Cardiac muscle cell (in vitro differentiated cells and primary cell): ENCODE measurements at places on chromosomes 1 and 21.

GRCh38 chr1:153352523-153352922 lies 3.9 kb upstream of the PGLYRP4 start:
- peak; percentile 81 for DNase-seq

GRCh38 chr1:8017495-8018197 lies 8.5 kb downstream of the ERRFI1 start:
- DNase-seq = peak; percentile 14

DNA sequence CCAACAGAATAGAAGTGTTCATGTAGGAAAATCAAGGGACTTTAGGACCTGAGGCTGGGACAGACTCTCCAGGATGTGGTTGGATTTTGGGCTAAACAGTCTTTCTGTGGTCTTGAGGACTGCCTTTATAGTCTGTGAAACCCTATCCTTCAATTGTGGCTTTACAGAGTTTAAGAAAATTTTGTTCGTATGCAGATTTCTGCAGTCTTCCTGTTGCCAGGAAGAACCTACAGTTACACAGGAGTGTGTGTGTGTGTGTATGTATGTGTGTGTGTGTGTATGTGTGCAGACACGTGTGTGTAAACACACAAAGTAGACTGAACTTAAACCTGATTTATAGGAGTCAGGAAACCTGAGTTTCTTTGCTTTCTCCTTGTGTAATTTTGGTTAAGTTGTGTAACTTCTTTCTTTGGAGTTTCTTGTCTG lies 22.8 kb downstream of the NEK7 start:
- DNase-seq = peak; percentile 48

DNA sequence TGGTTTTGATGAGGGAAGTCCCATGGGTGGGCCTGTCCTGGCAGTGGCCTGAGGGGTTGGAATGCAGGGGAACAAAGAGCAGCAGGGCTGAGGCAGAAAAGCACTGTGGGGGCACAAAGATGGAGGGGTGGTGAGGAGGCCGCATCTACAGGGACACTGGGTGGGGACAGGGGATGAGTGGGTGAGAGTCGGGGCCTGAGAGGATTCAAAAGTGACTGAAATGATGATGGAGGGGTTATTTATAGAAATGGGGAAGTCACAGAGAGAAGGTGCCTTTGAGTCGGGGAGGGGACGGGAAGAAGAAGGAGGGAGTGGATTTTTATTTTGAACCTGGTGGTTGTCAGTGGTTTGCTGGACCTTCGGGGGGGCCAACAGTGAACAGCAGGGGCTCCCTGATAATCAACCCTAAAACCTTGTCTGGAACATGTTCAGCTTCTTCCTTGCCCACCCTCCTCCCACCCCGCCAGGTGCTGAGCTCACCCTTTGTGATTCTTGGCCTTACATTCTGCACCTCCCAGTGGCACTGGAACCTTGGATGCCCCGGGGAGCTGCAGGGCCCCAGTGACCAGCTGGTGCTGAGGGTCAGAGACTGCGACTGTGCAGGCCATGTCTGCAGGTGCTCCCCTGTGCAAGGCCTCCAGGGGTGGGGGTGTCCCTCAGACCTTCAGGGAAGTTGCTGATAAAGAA lies 42.9 kb downstream of the IER5 start:
- DNase-seq = no peak

- DNase-seq = peak; percentile 91
These were observed 46.9 kb upstream of the LIN9 start for GRCh38 chr1:226355669-226356551.

GRCh38 chr1:118253053-118253915 lies 68.3 kb upstream of the SPAG17 start:
- peak; percentile 3 for DNase-seq

DNA sequence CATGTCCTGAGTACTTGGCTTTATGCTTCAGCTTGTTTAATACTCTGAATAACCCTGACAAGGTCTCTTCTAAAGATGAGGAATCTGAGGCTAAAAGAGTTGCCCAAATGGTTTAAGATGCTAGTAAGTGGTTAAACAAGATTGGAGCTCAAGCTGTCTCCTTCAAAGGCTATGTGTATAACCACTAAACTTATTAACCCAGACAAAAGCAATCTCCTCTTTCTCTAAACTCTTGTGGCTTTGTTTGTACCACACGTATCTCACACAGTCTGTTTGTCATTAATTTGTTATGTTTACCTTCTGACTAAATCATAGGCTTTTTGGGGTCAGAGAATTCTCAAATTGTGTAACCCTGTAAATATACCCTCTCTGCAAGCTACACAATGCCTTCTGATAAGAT lies 89.9 kb downstream of the HMCN1 start:
- no peak for DNase-seq

- no peak for DNase-seq
These were observed 12.3 kb upstream of the ALPL start for GRCh38 chr1:21496886-21497285.

- DNase-seq = no peak
These were observed 1.5 kb upstream of the S100A14 start for GRCh38 chr1:153617663-153618062.

DNA sequence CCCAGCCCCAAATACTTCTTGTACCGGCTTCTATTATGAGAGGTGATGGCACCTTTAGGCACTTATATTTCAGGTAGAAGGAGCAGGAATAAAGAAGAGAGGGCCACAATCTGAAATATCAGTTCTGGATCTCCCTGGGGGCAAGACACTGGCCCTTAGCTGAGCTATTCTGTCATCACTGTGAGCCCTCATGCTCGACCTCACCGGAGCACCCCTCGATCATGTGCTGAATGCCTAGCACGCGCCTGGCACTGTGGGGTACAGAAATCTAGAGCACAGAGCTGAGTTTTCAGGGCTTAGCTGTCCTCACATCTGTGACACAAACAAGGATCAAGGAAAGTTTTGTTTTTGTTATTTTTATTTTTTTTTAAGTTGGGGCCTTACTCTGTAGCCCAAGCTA lies 7.6 kb upstream of the MX1 start:
- no peak for DNase-seq

- DNase-seq = peak; percentile 70
These were observed 2.5 kb upstream of the OLFML3 start for GRCh38 chr1:113976609-113977278.

DNA sequence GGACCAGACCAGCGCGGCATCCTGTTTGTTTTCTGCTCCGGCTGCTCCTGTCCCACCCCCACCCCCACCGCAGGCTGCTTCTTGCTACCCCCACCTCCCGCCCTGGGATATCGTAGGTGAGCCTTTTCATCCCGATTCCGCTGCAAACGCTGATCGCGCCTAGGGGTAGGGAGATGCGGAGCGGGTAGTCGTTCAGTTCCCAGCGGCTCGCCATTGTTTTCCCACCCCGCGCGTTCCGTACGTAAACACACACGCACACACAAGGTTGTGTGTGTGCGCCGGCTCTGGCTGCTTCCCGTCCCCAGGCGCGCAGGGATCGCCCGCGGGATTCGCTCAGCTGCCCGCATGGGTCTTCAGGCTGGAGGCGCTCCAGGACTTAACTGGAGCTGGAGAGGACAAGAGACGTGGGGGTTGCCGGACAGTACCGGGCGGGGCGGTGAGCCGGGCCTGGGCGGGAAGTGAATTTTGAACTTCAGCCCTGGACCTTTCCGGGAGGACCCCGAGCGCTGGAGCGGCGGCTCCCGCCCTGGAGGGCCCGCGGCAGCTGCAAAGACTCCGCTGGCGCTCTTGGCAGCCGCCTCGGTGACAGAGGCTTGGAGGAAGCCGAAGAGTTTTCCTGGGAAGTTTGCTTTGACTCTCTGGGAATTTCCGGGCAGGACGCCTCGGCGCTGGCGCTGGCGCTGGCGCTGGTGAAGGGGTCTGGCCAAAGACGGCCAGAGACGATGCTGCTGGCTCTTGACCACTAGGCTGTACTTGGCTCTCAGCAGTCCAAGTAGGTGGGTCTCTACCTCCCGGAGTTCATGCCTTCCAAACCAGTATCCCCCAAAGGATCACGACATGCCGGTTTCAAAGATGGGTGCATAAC lies 1.6 kb downstream of the SOX13 start:
- DNase-seq = peak; percentile 88

- no peak for DNase-seq
These were observed 170.5 kb upstream of the FGGY start for GRCh38 chr1:59126366-59126765.

DNA sequence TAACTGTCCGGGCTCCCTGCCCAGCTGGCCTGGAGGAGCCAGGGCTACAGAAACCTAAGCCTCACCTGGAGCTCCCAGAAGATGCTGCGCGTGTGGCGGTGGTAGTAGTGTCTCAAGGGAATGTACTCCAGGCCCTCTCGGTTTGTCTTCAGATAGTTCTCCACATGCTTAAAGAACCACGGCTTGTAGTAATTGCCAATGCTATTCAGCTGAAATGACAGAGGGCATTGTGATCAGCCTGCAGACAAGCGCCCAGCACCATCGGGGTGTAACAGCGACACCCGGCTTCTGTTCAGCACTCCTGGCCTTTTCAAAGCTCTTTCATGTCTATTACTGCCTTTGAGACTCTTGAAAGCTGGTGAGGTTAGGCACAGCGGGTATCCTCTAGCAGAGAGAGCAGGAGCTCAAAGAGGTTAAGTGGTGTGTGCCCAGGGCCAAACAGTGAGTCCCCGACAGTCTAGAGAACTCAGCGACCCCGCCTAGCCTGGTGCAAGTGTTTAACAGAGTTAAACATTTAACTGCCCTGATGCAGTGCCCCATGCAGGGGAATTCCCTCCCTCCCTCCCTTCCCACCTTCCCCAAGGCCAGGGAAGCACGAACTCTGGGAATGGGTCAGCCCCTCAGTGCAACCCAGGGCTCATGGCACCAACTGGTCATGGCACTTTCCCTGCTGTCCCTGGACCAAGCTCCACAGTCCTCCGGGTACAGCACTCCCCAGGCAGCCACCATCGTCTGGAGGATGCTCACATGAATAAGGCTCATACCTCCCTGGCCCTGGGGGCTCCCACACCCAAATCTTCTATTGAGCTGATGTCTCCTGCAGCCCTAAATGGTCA lies 21.5 kb downstream of the DHCR24 start:
- DNase-seq = no peak

DNA sequence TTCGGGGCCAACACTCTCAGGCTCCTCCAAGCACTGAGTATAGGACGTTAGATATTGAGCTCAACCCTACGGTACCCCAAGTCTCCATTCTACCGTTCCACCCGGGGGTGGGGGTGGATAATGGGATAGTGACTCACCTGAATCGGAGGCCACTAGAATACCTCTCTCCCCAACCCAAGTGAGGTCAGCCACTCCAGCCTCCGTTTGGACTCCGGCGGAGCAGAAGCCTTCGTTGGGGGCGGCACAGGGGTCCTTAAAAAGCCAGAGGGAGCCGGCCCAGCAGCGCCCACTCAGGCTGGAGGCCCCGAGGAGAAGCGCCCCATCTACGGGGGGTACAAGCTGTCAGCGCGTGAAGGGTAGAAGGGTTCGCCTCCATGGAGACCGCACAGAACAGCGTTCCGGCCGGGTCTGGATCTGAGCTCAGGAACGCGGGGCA lies 556 bp downstream of the WDR77 start:
- no peak for DNase-seq

DNA sequence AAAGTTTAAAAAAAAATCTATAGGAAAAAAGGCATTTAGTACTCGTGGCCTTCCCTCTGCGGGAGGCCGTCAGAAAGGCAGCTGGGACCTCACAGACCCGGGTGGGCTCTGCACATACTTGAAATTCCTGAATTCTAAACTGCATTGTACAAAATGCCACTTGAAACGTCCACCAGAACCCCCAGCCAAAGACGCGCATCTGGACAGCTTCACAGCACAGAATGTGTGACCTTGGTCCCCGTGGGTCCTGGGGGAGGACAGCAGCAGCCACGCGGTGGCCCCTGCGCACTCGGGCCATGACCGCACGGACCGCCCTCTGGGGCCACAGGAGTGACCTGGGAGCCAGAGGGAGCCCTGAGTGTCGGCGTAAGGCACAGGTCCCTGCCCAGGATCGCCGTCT lies 20.6 kb upstream of the MRPS14 start:
- no peak for DNase-seq

GRCh38 chr1:73736125-73736524 lies 461.9 kb downstream of the LRRIQ3 start:
- no peak for DNase-seq

DNA sequence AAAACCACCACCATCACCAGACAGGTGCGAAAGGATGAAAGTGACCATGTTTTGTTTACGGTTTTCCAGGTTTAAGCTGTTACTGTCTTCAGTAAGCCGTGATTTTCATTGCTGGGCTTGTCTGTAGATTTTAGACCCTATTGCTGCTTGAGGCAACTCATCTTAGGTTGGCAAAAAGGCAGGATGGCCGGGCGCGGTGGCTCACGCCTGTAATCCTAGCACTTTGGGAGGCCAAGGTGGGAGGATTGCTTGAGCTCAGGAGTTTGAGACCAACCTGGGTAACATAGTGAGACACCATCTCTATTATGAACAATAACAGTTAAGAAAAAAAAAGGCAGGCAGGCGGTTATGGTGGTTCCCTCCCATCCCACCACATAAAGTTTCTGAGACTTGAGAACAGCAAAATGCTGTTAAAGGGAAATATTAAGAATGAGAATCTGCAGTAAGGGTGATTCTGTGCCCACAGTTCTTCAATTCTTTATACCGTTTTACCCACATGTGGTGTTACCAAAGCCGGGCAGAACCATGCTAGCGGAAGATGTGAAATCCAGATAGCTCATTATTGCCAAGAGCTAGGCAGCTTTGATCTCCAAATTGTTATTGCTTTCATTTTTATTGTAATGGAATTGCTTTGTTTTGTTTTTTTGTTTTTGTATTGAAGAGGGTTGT lies 34.5 kb upstream of the TDRD10 start:
- no peak for DNase-seq

DNA sequence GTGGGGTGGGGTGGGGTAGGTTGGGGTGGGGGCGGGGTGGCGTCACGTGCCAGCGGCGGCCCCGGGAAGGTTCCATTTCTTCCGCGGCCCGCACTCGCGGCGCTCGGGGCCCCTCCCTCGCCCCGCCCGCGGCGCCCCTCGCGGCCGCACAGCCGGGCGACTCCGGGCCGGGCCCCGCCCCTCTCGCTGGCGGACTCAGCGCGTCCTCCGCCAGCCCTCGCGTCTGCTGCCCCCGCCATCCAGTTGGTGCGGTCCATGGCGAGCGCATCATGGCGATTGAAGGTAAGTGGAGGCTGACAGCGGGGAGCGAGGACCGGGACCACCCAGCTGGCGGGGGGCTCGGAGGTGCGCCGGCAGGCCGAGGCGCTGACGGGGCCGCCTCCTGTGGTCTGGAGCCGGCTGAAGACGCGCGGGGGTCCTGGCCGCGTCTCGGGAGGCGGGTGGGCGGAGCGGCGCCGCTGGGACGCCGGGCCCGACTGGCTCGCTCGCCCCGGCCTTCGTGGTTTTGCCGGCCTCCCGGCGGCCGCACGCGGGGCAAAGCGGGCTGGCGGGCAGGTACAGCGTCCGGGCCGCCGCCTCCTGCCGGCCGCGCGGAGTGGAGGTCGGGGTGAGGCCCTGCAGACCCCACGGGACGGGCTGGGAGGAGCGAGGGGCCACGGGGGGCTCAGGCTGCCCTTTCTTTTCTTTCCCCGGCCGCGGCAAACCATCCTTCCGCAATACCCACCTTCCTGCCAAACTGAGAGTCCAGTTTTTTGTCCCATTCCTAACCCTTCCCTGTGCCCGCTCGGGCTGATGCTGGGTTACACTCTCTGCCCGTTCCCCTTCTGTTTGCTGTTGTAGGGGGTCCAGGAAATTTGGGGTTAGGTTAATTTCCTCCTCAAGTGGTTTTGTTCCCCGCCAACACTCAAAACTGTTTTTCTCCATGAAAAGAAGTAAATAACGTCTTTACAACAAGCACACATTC lies at the start of gene SYT14:
Gene SYT14 (plus strand): TSS at position 222 of the 964 bp plus-strand sequence. CDS start 48 bp downstream, at position 270.
- peak; percentile 77 for DNase-seq

GRCh38 chr1:70915258-70916033 lies 132.2 kb downstream of the PTGER3 start:
- DNase-seq = no peak
